ENCODE measurements at places on chromosomes 2 and 18. TPM values are rescaled to one million over a fixed set of nuclear protein-coding genes. Genes with fewer than 3 reads are reported as not detected.

GRCh38 chr2:153057743-153058142 lies 339.3 kb downstream of the ARL6IP6 start:
- H3K4me3 ChIP-seq: no peak overlapping the region
- DNase-seq: no peak
- H3K27ac ChIP-seq: no peak overlapping the region
- no peaks in the 10 kb centered on the region for H3K27me3 ChIP-seq

- H3K4me3 ChIP-seq: no peak overlapping the region
- H3K4me1 ChIP-seq: peaks cover 8% of the 10 kb centered on the region
- H3K27me3 ChIP-seq: no peaks in the 10 kb centered on the region
- no peak for DNase-seq
- H3K27ac ChIP-seq: no peak overlapping the region
Observed at GRCh38 chr18:35236571-35237363, 4.1 kb upstream of the ZNF397 start.

DNA sequence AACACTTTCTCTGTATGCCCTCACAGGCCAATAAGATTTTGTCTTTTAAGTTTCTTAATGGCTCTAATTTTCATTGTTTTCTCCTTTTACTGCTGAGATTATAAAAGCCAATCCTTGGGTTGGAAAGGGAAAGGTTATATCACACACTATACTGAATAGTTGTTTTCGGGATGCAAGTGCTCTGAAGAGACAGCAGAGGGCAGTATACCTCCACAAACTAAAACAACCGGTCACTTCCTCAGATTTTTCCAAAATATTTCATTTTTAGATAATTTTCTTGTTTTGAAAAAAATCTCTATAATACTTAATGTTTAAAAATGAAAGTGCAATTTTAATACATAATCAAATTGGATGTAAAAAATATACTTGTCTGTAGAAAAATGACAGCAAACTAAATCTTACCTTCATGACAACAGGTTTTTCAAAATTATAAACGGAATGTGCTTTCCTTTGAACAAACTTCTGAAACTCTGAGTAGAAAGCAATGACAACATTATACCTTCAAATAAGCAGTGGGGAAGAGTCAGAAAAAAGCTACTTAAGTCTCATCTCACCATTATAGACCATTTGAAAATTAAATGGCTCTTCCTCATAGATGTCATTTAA lies 82.7 kb downstream of the ORC4 start:
- H3K4me3 ChIP-seq: no peak overlapping the region
- peaks cover 80% of the 10 kb centered on the region for H3K36me3 ChIP-seq
- no peaks in the 10 kb centered on the region for H3K4me1 ChIP-seq
- no peaks in the 10 kb centered on the region for H3K27me3 ChIP-seq
- H3K27ac ChIP-seq: no peak overlapping the region

- no peaks in the 10 kb centered on the region for H3K27me3 ChIP-seq
- H3K4me3 ChIP-seq: no peak overlapping the region
- H3K27ac ChIP-seq: no peak overlapping the region
- DNase-seq: no peak
- no peaks in the 10 kb centered on the region for H3K4me1 ChIP-seq
Observed at GRCh38 chr18:32915516-32915915, 142.7 kb upstream of the KLHL14 start.

DNA sequence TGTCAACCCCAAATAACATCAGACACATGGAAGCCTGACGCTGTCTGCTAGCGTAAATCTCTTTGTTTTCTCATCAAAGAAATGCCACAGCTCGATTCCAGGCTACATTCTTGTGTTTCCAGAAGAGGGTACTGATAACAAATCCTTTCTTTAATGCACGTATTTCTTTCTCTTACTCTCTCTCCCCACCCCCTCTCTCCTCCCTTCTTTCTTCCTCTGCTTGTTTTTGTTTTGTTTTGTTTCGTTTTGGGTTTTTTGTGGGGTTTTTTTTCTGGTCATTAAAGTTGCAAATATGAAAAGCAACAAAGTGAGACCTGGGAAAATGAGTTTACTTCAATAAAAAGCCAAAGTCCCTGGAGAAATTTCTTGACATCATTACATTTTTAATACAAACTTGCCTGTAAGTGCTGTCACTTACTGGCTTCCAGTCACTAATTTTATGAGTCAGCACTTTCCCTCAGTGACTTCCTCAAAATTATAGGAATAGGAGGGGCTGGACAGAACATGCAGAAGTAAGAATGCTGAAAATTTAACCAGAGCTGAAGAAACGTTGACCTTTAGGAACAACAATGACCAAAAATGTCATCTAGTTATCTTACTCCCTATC lies 106.7 kb upstream of the NABP1 start:
- DNase-seq: no peak
- H3K4me3 ChIP-seq: peak overlapping the region; percentile 42
- H3K4me1 ChIP-seq: no peaks in the 10 kb centered on the region
- H3K27me3 ChIP-seq: no peaks in the 10 kb centered on the region

DNA sequence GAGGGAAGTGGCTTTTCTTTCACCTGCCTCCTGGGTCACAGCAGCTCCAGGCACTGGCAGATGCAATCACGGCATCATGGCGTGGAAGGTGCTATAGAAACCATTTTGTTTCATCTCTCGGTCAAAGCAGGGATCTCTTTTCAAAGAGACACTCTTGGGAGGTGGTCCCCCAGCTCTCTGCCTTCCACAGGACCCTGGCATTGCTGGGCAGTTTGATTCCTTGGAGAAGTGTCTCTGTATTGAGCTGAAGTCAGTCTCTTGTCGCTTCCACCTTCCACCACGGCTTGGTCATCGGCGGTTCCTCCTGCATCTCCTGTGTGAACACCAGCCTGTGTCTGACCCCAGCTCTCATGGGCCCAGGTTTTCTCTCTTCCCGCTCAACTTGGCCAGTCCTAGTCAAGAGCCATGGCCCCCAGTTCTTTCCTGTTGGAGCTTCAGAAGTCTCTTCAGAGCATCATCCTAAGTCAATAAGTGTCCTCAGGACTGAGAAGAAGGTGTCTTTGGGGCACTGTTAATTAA lies 42.3 kb upstream of the HDAC4 start:
- no peaks in the 10 kb centered on the region for H3K36me3 ChIP-seq
- no peak overlapping the region for H3K27ac ChIP-seq
- DNase-seq: no peak

GRCh38 chr2:19753818-19754217 lies 148.0 kb downstream of the TTC32 start:
- no peak overlapping the region for H3K27ac ChIP-seq
- H3K4me3 ChIP-seq: no peak overlapping the region
- H3K4me1 ChIP-seq: no peaks in the 10 kb centered on the region
- H3K36me3 ChIP-seq: no peaks in the 10 kb centered on the region
- H3K27me3 ChIP-seq: no peaks in the 10 kb centered on the region

GRCh38 chr2:32937602-32938448 lies 8.9 kb upstream of the LTBP1 start:
- no peak overlapping the region for H3K27ac ChIP-seq
- H3K4me3 ChIP-seq: no peak overlapping the region
- no peak for DNase-seq
- no peaks in the 10 kb centered on the region for H3K4me1 ChIP-seq

- no peak overlapping the region for H3K27ac ChIP-seq
- DNase-seq: no peak
- no peaks in the 10 kb centered on the region for H3K36me3 ChIP-seq
- H3K4me1 ChIP-seq: no peaks in the 10 kb centered on the region
- H3K27me3 ChIP-seq: no peaks in the 10 kb centered on the region
- H3K4me3 ChIP-seq: no peak overlapping the region
Observed at GRCh38 chr2:12127638-12128037, 381.2 kb downstream of the LPIN1 start.

DNA sequence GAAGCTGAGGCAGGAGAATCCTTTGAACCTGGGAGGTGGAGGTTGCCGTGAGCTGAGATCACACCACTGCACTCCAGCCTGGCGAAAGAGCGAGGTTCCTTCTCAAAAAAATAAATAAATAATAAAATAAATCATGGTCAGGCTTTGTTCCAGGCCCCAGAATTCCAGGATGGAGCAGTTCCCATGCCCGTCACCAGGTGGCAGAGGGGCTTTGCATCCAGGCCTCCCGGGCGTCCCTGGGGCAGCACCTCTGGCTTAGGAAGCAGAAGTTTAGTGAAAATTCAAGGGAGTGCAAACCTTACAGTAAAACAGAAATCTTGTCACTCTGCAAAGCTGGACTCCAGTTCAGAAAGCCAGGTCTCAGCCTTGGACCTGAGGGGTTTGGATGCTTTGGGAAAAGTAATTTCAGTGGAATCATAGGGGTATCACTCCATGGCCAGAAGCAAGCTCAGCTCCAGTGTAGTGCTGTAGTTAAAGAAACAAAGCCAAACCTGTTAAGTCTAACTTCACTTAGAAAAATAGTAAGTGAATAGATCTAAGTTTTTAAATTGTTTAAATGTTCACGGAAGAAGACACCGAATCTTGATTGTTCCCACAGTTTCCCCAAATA lies 512.7 kb downstream of the CMPK2 start:
- no peak overlapping the region for H3K4me3 ChIP-seq
- no peaks in the 10 kb centered on the region for H3K4me1 ChIP-seq
- no peaks in the 10 kb centered on the region for H3K27me3 ChIP-seq

DNA sequence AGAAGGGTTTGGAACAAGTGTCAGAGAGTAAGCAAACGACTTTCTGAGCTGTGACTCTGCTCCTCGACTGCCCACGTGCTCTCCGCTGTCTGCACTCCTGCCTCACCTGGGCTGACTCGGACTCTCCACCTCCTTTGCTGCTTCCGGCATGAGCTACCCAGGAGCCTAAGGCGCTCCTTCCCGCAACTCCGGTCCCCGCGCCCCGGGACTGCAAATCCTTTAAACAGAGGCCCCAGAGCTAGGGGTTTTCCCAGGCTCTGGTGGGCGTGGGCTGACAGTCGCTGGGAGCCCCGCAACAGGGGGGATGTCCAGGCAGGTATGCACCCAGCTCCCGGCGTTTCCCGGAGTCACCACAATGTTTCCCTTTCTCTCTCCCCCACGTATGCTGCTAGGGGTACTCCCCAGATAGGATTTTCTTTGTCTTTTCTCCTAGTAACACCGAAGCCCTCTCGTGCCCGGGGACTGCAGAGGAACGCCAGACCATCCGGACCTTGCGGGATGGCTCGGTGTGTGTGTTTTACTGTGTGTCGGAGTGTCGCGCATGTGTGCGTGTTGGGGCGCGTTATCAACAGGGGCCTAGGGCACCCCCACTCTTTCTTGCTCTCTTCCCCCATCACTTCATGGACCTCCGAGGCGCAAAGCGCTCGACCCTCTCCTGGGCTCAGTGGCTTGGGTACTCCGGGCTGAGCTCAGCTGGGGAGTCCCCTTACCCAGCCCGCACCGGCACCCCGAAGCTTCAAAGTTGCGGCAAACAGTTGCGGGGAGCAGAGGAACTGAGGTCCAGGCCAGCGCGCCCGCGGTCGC lies 691 bp upstream of the THSD7B start:
- H3K27me3 ChIP-seq: peaks cover 11% of the 10 kb centered on the region
- DNase-seq: no peak
- peak overlapping the region; percentile 53 for H3K4me3 ChIP-seq
- H3K4me1 ChIP-seq: no peaks in the 10 kb centered on the region

GRCh38 chr2:195356026-195356425 lies 301.0 kb upstream of the SLC39A10 start:
- H3K4me3 ChIP-seq: no peak overlapping the region
- H3K4me1 ChIP-seq: no peaks in the 10 kb centered on the region
- no peaks in the 10 kb centered on the region for H3K36me3 ChIP-seq
- no peak overlapping the region for H3K27ac ChIP-seq
- DNase-seq: no peak

DNA sequence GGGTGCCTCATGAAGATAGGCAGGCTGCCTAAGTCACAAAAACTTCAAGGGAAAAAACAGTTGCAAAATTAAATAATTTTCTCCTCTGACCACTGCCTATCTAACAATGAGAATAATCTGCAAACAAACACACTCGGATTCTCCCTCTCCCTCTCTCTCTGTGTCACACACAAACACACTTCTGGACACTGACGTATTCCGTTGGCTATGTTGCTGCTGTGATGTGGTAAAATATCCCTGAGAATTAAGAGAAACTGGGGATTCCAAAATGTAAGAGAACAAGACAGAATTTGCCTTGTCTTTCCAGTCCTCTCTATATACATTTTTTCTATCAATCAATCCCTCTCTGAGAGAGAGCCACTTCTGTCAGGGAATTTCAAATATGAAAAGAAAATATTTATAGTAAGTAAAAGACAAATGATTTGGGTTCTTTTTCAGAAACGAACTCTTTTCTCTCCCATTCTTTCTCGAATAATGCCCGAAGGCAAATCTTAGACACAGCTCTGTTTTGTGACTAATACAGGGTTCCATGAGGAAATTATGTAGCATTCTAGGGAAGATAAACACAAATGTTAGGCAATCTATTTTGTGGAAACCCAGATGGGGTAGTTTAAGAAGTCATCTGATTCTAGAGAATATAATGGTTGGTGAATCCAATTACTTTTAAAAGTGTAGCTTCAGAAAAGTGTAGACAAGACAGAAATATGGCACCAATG lies 310.3 kb upstream of the CYP26B1 start:
- H3K4me3 ChIP-seq: no peak overlapping the region
- H3K36me3 ChIP-seq: no peaks in the 10 kb centered on the region
- DNase-seq: no peak
- H3K4me1 ChIP-seq: no peaks in the 10 kb centered on the region
- H3K27ac ChIP-seq: no peak overlapping the region

GRCh38 chr2:45588158-45588829 lies 22.8 kb downstream of the SRBD1 start:
- H3K4me3 ChIP-seq: no peak overlapping the region
- no peak for DNase-seq
- H3K36me3 ChIP-seq: no peaks in the 10 kb centered on the region
- H3K27me3 ChIP-seq: no peaks in the 10 kb centered on the region
- H3K27ac ChIP-seq: no peak overlapping the region

DNA sequence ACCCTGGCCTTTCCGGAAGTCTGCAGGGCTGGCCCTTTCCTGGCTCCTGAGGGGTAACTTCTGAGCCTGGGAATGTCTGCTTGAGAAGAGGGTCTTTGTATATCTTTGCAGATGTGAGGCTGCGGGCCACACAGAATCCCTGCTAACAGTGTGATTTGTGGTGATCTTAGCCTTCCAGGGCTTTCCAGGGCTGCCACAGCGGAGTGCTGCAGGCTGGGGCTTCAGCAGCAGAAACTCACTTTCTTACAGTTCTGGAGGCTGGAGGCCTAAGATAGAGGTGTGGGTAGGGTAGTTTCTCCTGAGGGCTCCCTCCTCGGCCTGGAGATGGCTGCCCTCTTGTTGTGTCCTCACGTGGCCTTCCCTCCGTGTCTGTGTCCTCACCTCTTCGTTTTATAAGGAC lies 294.7 kb upstream of the HS6ST1 start:
- no peaks in the 10 kb centered on the region for H3K4me1 ChIP-seq
- H3K4me3 ChIP-seq: no peak overlapping the region
- H3K27ac ChIP-seq: no peak overlapping the region
- no peaks in the 10 kb centered on the region for H3K36me3 ChIP-seq
- peak; percentile 6 for DNase-seq
- no peaks in the 10 kb centered on the region for H3K27me3 ChIP-seq

DNA sequence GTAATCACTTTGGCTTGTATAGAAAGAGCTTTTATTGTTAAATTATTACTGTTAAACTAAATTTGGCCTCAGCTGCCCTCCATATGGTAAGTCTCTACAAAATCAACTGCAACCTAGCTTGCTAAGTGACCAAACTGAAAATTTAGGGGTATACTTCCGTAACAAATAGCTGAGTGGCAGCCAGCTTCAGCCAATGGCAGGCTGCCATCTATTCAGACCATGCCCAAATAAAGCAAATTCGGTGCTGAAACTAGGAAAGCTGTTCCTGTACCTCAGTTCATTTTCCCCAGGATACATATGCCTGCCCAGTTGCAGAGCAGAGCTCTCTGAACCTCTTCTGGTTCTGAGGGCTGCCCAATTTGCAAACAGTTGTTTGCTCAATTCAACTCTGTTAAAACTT lies 94.8 kb downstream of the EML6 start:
- H3K4me3 ChIP-seq: no peak overlapping the region
- no peak for DNase-seq
- H3K27me3 ChIP-seq: no peaks in the 10 kb centered on the region

The LHCGR gene
- total RNA-seq: not detected

The RTP5 gene
- total RNA-seq: not detected

The TNS1 gene
- total RNA-seq: 231 TPM

The TXNL1 gene
- total RNA-seq: 134 TPM

The PRKAG3 gene
- total RNA-seq: 22.0 TPM

The SERPINB4 gene
- not detected for total RNA-seq

All from psoas muscle (tissue), 8 donors.